Neural crest cell (in vitro differentiated cells): ENCODE measurements at places on chromosomes 2 and 18. TPM values are rescaled to one million over a fixed set of nuclear protein-coding genes. Genes with fewer than 3 reads are reported as not detected.

The CRYGD gene
- not detected in 2 replicates for total RNA-seq

The CAVIN2 gene
- not detected in 2 replicates for total RNA-seq

The TEKT4 gene
- not detected in 2 replicates for total RNA-seq

The NDC80 gene
- 49.5 and 52.1 TPM in 2 replicates for total RNA-seq

The ACTR1B gene
- total RNA-seq, result 62.6 and 63.4 TPM in 2 replicates

The PLEKHH2 gene
- total RNA-seq, result 1.9 and 2.1 TPM in 2 replicates

The CRIM1 gene
- total RNA-seq, result 10.9 and 13.8 TPM in 2 replicates

The NEB gene
- total RNA-seq, result 0.57 and 0.77 TPM in 2 replicates
